ENCODE measurements at places on chromosomes 7 and 10.

DNA sequence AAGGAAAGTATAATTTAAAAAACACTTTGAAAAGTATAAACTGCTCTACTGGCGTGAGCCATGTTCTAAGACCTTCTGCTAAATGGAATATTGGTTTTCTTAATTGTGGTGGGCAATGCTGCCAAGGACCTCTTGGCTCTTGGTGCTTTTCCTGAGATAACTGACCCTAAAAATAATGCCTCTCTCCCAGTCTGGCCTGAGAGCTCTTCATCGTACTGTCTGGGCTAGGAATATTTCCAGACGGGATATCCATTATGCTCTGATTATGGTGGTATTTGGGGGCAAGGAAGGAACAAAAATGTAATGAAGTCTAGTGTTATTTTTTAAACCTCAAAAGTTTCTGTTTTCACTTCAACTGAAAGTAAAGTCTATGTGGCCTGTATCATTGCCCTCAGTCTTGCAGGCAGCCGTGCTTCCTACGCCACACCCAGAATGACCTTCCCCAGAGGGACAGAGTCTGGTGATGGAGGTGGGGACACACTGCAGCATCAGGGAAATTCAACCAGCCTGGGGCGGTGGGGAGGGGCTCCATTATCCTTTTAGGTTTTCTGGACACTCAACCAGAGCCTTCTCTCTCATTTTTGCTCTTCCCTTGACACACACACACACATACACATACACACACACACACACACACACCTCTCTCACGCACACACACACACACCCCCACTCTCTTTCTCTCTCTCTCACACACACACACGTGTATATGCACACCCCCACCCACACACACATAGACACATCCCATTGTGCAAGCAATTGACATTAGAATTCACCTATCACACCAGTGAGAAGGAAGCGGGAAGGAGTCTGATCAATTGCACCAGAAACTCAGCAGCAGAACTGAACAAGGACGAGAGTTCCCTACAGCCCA, 99.6 kb downstream of the LRRC18 start:
- no peak for DNase-seq

DNA sequence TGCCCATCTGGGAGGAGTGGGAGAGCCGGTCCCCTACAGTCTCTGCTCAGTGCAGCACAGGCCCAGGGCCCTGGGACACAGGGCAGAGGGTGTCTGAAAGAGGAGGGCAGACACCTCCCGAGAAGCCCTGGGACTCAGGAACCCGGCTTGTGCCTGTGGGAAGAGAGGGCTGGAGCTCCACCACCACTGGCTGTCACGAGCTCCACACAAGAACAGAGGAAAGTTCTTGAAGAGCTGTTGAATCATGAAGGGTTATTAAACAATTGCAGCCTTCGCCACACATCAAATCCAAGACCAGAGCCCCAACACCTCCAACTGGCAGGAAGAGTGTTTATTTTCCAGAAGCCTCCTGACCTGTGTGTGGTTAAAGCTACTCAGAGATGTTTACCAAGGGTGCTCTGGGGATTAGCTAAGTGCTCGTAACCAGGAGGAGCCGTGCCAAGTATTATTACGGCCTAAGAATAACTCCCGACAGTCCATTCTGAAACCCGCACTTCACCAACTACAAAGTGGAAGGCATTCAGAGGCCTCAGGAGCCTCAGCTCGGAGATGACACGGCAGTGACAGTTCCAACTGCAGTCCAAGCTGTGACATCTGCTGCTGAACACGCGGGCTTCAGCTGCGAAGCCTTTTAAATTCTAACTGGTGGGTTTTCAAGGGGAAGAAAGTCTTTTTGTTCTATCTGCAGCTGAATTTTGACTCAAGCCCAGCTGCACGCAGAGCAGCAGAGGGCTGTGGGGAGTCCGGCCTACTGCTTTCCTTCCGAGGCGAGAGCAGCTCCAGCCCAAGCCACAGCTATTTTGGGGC, 75.1 kb downstream of the MAD1L1 start:
- DNase-seq: no peak

GRCh38 chr7:45638916-45639315, 64.7 kb downstream of the ADCY1 start:
- DNase-seq: no peak

- DNase-seq: no peak
Observed at GRCh38 chr10:48970046-48970445, 30.4 kb upstream of the LRRC18 start.

GRCh38 chr10:49612513-49613164, 1.2 kb upstream of the CHAT start:
- DNase-seq: no peak

DNA sequence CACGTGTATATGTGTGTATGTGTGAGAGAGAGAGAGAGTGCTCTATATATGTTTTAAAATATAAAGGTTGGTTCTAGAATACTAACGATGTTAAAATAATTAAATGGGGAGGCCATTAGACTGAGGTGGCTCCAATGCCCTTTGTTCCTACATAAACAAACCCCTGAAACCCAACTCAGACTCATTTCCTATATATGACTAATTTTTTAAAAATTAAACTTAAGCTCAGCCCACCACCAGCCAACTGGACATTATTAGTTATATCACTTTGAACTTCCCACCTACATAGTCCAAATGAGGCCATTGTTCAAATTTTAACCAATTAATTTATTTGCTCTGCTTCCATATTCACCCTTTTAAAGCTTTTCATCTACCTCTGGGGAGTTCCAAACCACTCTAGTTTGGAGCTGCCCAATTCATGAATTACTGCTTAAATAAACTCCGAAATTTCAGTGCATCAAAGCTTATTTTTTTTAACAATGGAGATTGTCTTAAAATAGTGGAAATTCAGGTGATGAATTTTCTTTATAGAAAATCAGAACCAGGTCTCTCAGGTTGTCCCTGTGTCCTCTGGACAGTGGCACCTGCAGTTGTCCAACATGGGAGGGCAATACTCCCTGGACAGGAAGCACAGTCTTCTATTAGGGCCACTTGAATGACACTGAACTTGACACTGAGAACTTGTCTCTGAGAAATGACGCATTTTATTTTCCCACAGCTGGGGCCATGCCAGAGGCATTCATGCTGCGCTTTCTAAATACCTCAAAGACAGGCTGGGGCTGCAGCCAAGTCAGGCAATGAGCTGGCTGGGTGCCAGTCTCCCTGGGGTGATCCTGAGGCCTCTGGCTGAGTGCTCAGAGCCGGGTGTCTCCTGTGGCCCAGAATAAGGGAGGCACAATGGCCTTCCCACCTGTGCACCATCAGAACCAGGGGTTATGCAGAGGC, 109.5 kb upstream of the TMEM72 start:
- peak; percentile 14 for DNase-seq

DNA sequence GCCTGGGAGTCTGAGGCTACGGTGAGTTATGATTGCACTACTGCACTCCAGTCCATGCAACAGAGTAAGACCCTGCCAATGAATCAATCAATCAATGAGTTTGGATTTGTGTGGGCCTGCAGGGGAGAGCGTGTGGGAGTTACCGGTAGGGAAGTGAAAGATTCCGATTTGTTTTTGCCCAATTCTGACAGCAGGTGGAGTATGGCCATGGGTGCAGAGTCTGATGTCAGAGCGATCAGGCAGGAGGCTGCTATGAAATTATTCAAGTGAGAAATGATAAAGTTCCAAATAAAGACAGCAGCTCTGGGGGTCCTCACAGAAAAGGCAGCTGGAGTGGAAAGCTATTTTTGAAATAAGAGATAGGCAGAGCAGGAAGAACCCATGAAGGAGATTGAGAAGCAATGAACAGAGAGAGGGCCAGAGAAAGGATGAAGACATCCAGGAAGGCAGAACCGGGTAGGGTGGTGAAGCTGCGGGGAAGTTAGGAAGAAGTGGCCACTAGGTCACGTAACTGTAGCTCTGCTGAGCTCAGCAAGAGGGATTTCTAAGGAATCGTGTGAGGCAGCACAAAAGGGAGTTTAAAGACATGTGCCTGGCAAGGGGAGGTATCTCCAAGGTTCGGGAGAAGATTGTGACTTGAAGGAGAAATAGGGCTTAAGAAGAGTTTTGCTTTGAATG, 93.7 kb upstream of the NMT2 start:
- DNase-seq: no peak

- DNase-seq: peak; percentile 10
Observed at GRCh38 chr10:45249978-45250693, 65.3 kb downstream of the OR13A1 start.
